ENCODE measurements at places on chromosomes 7 and 10.
A peak's percentile ranks its signal among the peaks of the same experiment; 100 is the strongest.

- DNase-seq = no peak
Measured at GRCh38 chr10:48253970-48254657, 20.4 kb downstream of the FRMPD2 start.

DNA sequence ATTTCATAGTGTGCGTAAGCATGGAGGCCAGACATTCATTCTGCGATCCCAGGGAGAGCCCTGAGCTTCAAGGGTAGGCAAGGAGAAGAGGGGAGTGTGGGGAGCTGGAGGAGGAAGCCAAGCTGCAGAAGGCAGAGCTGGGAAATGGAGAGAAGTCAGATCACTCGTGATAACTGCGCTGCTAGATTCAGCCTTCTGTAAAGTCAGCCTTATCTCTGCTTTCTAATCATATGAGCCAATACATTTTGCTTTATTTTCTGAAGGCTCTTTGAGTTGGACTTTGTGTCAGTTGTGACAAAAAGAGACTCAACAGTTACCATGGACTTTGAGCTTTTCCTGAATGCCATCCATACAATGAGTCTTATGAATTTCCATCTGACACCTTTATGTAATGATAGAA, 61.7 kb upstream of the CREB5 start:
- DNase-seq = no peak

GRCh38 chr7:16695621-16696237, 49.7 kb downstream of the BZW2 start:
- DNase-seq = peak; percentile 88

- DNase-seq = no peak
Measured at GRCh38 chr10:95513008-95513589, 48.1 kb downstream of the SORBS1 start.

GRCh38 chr10:34544400-34544799, 270.7 kb downstream of the PARD3 start:
- no peak for DNase-seq

DNA sequence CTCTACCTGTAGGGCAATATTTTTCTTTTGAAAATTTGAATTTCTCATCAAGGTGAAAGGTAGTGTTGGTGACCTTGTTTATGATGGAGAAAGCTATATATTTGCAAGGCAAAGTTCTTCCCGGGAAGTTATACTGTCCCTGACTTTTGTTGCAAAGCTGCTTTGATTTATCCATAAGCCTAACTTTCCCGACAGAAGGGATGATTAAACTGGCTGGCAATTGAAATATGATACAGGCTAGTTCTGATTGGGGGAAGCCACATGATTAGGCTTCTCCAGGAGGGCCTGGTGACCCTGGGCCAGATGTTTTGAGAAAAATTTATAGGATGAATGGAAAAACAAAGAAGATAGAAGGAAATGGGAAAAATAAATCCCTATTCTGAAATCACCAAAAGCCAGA, 215.5 kb downstream of the ACTR3B start:
- no peak for DNase-seq

- DNase-seq = no peak
Measured at GRCh38 chr10:7471720-7472367, 61.0 kb upstream of the SFMBT2 start.

DNA sequence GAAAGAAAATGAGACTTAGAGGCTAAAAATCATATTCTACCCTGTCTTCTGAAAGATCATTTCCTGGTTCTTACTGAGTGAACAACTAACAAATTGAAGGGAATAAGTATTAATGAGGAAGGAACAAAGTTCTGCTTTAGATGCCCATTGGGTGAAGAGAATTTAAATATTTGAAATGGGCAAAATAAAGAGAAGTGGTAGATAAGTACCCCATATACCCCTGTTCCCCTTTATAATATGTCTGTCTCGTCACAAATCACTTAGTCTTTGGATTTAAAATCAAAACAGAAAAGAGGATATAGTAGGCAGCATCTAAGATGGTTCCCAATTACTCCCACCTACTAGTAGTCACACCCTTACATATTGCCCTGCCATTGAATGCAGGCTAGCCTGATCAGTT, 13.2 kb downstream of the TES start:
- no peak for DNase-seq

- DNase-seq = no peak
Measured at GRCh38 chr10:4196183-4196582, 411.2 kb upstream of the KLF6 start.

GRCh38 chr10:52440612-52441285, 126.7 kb downstream of the DKK1 start:
- DNase-seq = no peak

DNA sequence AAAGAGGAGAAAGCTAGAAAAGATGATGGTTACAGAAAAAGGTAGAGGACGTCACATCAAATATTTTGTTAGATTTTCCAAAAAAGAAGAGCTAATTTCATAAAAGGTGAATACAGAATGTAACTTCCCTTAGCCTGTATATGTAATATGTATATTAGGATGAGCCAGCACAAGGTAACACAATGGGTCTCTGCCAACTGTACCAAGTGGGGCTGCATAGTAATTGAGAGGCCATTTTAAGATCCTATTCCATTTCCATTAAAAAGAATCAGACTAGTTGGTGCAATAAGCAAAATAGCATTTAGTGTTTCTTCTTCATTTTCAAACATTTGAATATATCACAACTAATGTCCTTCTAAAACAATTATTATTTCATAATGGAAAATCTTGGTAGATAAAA, 134.6 kb downstream of the SEMA3A start:
- DNase-seq = no peak

DNA sequence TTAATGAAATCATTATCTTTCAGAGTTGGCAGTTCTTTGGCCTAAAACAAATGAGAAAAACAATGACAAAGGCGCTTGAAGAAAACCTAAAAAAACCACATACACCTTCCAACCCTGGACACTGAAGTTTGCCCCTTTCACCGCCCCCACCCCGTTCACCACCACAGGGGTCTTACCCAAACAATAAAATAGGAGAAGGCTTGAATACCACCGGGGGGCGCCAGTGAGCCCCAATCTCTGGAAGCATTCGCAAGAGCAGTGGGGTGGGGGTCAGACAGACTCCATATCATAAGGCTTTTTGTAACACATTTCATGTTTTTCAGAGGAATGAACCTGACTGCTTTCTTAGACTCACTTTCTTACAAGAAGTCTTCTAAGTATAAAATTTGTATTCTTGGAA, 163.6 kb downstream of the PIP4K2A start:
- DNase-seq = no peak

- no peak for DNase-seq
Measured at GRCh38 chr10:24938076-24938475, 14.3 kb downstream of the PRTFDC1 start.

GRCh38 chr7:84669177-84669732, 474.7 kb upstream of the SEMA3A start:
- DNase-seq = no peak

GRCh38 chr10:94288361-94289101, 74.2 kb downstream of the NOC3L start:
- no peak for DNase-seq

GRCh38 chr7:94912085-94912484, 4.7 kb downstream of the PPP1R9A start:
- DNase-seq = no peak

GRCh38 chr7:155590215-155591018, 44.1 kb upstream of the CNPY1 start:
- DNase-seq = no peak

DNA sequence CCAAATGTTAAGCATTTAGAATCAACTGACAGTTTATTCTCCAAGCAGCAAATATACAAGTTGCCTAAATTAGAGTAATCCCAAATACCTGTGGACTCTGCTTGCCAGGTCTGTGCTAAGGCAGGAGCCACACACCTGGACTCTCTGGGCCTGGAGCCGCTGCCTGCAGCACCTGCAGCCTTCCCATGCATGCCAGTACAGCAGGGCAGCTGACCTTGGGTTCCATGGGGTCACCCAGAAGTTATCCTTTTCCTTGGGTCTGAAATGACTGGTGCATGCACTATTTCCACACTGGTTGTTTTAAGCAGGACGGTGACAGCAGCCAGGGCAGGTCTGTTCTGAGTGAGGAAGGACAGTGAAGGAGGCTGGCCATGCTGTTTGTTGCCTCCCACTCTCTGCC, 573.2 kb downstream of the GLRX3 start:
- no peak for DNase-seq

DNA sequence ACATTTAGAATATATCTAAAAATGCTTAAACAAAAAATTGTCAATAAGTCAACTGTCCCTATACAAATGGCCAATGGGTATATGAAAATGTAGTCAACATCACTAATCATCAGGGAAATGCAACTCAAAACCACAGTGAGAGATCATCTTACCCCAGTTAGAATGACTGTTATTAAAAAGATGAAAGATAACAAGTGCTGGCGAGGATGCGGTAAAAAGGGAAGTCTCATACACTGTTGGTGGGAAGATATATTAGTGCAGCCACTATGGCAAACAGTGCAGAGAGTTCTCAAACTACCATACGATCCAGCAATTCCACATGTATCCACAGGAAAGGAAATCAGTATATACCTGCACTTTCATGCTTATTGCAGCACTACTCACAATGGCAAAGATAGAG, 48.6 kb upstream of the APBB1IP start:
- no peak for DNase-seq

GRCh38 chr10:4941540-4942330, 21.5 kb upstream of the AKR1C1 start:
- no peak for DNase-seq

- no peak for DNase-seq
Measured at GRCh38 chr10:87862679-87863052, 667 bp downstream of the KLLN start.

DNA sequence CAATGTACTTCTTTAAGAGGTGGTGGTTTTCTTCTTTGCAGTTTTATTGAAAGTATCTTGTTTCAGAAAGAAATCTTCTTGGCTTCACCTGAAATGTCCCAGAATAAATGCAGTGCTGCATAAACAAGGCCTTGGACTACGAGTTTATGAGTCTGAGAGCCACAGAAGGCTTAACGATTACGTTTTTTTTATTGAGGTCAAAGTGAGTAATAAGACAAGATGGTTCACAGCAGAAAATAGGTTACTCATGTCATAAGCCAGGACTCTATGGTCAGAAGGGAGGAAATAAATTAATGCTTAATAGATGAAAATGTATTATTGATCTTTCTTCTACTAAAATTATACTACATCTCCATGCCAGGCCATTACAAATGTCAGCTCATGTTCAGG, 13.7 kb upstream of the NPTX2 start:
- DNase-seq = no peak

GRCh38 chr10:80411267-80411668, 2.9 kb downstream of the PRXL2A start:
- DNase-seq = no peak

GRCh38 chr7:108059526-108059925, 56.6 kb upstream of the LAMB1 start:
- DNase-seq = no peak

- no peak for DNase-seq
Measured at GRCh38 chr7:119964788-119965542, 308.0 kb upstream of the KCND2 start.

GRCh38 chr10:13139676-13140075, 21.7 kb upstream of the MCM10 start:
- no peak for DNase-seq

GRCh38 chr10:8211631-8212030, 157.1 kb downstream of the GATA3 start:
- no peak for DNase-seq

- no peak for DNase-seq
Measured at GRCh38 chr7:50274361-50274760, 30.2 kb upstream of the IKZF1 start.

DNA sequence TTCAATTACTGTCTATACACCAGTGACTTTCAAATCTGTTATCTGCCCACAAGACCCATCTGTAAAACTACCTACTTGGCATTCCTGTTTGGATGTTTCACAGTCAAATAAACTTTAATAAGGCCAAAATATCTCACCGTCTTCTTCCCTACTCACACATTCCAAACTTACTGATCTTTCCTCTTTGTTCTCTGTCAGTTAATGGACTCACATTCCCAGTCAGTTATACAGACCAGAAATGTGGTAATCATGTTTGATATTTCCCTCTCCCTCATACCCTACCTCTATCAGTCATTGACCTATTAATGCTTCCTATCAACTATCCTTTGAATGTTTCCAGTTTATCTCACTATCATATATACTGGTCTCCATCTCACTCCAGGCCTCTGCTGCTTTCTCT, 28.5 kb upstream of the HDAC9 start:
- no peak for DNase-seq

DNA sequence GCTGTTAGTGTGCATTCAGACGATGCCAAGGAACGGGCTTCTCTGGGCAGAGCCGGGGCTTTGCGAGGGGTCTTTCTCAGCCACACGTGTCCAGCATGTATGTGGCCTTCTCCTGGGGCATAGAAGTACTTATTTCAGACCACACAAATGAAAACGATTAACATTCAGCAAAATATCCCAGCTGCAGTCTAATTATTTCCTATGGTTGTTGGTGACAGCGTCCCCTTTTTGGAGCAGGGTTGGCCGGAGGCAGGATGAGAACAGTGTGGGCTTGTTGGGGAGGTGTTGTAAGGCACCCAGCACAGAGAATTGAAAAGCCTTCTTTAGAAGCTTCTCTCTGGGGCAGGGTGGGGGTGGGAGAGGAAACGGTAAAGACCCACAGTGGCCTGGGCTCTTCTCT, 54.2 kb downstream of the PTPRE start:
- DNase-seq = no peak

DNA sequence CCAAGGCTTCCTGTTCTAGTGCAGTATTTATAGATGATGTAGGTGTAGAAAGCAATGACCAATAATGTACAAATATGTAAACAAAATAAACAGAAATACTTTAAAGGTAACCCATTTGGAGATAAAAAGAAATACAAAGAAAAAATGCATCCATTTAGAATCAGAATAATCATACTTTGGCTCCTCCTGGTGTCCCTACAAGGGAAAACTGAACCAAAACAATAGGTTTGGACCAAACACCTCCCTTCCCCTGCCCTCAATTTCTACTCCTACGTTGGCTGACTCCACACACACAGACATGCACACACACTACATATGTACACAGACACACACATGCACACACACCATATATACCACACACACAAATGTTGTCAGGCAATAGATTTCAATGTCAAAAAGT, 36.0 kb downstream of the C10orf143 start:
- DNase-seq = no peak

GRCh38 chr7:74625446-74625845, 32.1 kb upstream of the GTF2I start:
- DNase-seq = no peak

- DNase-seq = no peak
Measured at GRCh38 chr10:30047924-30048531, 11.4 kb downstream of the JCAD start.

- DNase-seq = no peak
Measured at GRCh38 chr7:45687185-45687560, 113.0 kb downstream of the ADCY1 start.

GRCh38 chr10:79898597-79899325, 50.1 kb downstream of the SFTPD start:
- DNase-seq = no peak

- no peak for DNase-seq
Measured at GRCh38 chr7:157016024-157016351, 5.5 kb upstream of the MNX1 start.

Measured in T47D (cell line).